ENCODE measurements at places on chromosomes 4 and X. TPM values are rescaled to one million over a fixed set of nuclear protein-coding genes. Genes with fewer than 3 reads are reported as not detected.

KLHL13 gene
- 1.0 TPM for total RNA-seq

- DNase-seq: no peak
Measured at GRCh38 chr4:184419976-184420375, 54.4 kb downstream of the IRF2 start.

- no peak for DNase-seq
Measured at GRCh38 chr4:148946271-148946670, 504.1 kb upstream of the NR3C2 start.

DNA sequence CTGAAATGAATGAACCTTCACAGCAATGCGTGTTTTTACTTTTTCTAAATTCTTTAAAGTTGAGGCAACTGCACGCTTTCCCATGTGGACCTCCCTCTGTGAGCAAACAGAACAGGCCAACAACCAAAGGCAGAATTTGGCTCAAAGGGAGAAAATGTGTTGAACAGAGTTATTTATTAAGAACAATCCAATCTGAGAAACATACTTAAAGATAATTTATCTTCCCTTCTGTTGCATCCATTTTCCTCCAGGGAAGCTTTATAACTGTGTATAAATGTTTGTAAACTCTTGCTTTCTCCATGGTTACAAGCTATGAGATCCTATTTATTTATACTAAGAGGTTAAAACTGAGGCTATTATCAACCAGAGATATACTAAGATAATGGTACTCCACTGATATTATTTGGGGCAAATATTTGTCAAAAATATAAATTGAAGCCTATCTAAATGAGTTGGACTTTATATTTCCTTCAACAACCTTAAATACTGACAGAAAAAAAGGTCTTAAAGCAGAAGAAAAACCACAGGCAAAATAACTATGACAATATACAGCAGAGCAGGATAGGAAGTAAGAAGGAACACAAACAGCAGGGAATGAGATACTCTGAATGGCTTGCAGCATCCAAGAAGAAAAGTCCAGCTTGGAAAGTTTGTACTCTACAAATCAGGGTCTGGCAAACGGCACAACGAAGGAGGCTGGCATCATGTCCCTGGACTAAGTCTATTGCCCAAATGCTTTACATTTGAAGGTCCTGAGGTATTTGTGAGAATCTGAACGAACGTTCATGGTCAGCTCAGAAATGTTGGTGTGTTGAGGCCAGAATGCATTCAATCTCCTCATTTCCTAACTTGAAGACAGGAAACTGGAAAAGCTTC is 663.2 kb upstream of the INTU start:
- no peak for DNase-seq

GRCh38 chr4:188911199-188911598 is 772.0 kb downstream of the TRIML1 start:
- DNase-seq: no peak

- DNase-seq: no peak
Measured at GRCh38 chrX:118562582-118563164, 67.1 kb downstream of the DOCK11 start.

GRCh38 chr4:80137631-80138030 is 59.7 kb upstream of the PRDM8 start:
- no peak for DNase-seq
